ENCODE measurements at places on chromosomes 2 and 18.

DNA sequence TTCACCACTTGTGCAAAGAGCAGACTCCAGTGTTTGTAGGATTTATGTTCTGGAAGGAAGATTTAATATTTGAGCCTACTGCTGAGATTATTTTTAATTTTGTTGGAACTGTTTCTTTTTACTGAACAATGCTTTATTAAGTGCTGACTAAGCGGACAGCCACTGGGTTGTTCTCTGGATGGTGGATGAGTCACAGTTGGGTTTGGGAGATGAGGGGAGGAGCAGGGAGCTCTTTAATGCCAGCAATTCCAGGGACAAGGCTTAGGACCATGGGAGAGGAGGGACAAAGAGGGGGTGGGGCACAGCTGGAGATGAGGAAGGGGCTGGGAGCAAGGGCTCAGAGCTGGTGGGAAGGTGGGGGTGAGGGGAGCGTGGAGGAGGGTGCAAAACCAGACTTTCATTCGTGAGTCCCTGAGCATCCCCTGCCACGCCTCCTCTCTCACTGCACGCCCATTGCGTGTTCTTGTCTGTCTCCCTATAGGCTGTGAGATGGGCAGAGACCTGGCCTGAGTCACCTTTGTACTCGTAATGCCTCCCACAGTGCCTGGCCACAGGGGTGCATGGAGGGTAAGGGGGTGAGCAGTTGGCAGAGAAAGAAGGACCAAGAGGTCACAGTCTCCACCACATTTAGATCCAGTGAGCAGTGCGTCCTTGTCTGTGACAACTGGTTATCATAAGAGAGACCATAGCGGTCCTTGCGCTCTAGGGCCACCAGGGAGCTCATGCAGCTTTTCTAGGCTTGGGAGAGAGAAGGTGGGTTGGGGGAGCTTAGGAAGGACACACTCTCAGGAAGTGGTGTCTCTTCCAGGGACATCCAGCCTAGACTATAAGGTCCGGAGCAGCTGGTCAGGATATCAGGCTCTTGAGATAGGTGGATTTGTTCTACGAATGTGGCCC is 18.4 kb downstream of the SLC4A3 start:
- DNase-seq: peak; percentile 45

GRCh38 chr2:160752475-160753330 is 259.1 kb upstream of the RBMS1 start:
- DNase-seq: no peak

GRCh38 chr2:232385660-232386489 is 7.3 kb downstream of the ALPP start:
- peak; percentile 93 for DNase-seq

- no peak for DNase-seq
Measured at GRCh38 chr18:49876536-49876935, 63.2 kb upstream of the ACAA2 start.

DNA sequence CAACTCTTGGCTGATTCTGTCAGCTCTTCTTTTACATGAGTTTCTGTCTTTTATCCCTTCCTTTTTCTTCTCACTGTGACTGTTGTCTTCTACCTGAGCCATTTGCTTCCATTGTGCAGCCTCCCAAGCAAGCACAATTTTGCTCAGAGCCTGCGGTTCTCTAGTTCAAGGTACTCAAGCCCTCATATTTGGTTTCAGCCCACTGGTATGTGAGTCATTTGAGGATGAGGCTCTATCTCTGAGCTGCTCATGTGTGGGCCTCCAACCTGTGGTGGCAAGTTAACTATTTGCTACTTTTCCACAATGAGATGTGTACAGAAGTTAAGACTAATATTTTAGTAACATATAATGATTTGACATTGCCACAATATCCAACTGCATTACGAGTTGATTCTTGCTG is 183.0 kb downstream of the PHLPP1 start:
- DNase-seq: no peak

DNA sequence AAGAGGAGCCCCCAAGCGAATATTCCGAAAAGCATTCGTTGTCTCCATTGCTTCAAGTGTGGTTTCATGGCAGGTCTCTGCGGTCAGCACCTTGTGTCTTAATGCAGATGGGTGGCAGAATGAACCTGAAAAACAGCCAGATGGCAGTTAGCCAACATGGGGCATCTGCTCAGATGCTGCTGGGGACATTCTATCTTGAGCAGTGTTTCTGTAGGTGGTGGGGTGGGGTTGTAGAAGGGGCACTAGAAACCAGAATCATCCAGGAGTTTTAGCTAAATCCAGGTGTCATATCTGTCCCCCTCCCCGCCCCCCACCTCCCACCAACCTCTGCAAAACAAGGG is 42.1 kb downstream of the ST6GAL2 start:
- no peak for DNase-seq

DNA sequence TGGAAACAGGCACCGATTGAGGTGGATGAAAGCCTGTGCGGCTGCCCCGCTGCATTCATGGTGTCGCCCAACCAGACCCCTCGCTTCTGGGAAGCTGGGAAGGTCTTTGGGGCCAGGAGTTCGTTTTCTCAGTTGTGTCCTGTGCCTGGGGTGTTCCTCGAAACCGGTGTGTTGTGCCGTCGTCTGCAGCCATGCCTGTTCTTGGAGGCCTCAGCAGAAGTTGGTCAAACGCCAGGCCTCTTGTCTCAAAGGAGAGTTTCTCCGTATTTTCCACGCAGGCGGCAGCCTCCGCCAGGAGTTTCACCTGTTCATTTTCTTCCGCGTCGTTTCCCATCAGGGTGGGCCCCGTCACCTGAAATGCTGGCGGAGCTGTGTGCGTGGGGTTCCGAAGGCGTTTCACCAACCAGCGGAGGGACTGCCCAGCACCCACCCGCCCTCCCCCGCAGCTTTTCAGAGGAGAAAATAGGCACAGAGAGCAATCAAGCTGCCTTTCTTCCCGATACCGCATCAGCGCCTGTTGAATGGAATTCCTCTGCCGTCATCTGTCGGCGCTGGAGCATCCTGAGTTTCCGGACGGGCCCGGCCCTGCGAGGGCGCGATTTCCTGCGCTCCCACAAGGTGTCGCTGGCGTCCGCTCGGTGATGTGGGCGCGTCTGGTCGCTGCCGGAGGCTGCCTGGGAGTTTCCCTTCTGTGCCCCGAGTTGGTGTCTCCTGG is 17.0 kb upstream of the NFATC1 start:
- no peak for DNase-seq

GRCh38 chr2:202425036-202425435 is 48.9 kb downstream of the BMPR2 start:
- no peak for DNase-seq

DNA sequence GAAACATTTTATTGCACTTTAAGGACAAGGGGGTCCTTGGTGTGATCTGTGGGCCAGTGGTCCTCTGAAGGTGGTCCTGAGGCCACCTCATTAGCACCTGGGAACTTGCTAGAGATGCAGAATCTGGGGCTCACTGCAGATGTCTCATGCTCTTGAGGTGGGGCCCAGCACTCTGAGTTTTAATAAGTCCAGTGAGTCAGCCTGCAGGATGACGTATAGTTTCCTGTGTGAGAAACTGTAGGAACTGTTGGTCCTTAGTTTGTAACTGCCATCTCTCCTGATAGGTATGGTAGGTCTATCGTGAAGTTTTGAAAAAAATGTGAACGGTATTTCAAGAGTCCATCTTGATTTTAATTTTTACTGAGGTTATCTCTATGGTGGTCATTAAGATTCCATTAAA is 2.8 kb downstream of the TRPM8 start:
- DNase-seq: no peak

DNA sequence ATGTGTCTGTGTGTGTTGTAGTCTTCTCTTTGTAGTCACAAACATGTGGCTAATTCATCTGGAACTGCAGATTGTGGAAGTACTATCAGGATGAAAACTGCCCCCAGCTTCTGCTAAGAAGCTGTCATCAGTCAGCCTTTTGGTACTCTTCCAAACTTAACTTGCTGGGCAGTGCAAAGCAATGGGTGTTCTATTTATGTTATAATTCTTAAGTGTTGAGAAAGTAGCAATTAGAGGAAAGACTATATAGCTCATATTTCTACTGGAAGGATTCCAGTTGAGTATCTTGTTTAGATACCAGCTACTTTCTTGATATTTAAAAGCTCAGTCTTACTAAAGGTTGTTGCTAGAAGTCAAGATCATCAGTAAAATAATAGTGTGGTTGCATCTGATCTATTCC is 52.1 kb downstream of the SLC38A11 start:
- peak; percentile 84 for DNase-seq

DNA sequence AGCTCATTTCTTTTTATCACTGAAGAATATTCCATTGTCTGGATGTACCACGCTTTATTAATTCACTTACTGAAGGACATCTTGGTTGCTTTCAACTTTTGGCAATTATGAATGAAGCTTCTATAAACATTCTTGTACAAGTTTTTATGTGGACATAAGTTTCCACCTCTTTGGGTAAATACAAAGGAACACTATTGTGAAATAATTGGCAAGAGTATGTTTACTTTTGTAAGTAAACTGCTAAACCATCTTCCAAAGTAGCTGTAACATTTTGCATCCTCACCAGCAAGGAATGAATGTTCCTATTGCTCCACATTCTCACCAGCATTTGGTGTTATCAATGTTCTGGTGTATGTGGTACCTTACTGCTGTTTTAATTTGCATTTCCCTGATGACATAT is 15.8 kb upstream of the VWC2L start:
- no peak for DNase-seq

- DNase-seq: no peak
Measured at GRCh38 chr18:63329431-63330145, 10.0 kb upstream of the BCL2 start.

DNA sequence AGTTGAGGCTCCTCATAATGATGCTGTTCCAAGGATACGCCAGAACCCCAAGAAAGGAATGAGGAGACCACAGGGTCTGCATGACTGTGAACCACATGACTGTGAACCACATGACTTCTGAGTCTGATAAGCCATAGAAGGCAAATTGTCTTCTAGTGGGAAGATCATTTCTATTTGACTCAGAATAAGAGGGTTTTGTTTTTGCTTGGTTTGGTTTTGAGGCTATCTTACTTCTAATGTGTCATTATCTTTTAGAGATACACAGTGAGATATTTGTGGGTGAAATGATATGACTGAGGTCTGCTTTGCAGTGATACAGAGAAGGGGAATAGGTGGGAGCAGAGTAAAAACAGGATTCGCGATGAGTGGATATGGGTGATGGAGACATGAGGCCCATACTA is 28.9 kb upstream of the BCL2L11 start:
- DNase-seq: no peak

DNA sequence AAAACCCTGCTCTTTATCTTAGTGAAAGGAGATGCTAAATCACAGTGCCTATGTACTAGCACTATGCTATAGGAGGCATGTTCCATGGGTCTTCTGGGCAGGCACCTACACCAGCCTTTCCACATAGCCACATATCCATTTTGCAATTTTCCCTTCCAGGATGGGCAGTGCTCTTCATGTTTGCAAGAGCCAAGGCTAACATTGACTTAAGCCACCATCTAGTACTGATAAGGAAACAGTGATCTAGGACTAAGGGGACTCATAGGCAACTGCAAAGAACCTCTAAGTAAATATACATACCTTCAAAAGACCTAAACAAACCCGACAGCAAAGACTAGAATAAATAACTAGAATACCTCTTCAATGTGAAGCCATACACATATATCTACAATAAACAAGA is 919.7 kb upstream of the GYPC start:
- no peak for DNase-seq

DNA sequence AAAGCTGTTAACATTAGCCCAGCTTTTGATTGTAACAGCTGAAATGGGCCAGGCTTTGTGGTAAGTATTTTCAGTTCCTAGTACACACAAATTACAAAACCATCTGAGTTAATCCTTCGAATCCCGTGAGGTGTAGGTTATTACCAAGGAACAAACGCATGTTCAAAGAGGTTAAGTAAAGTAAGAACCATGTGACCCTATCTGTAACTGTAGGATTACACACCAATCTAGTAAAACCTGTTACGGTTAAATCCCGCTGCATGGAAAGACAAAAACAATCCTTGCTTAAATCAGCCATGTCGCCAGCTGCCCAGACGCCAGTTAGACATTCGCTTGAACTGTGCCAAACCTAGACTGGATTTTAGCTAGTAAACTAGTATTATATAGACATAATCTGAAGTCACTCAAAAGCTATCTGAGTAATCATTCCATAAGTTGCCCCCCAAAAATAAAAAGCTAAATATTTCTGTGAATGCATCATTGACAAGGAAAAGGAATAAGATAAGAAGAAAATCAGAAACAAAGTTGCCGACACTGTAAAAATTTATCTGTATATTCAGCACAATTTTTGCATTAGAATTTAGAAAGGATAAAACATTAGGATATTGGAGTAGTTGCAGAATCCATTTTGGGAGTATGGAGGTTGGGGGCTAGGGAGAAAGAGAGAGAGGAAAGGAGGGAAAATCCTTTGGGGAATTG is 638.0 kb downstream of the CNTNAP5 start:
- DNase-seq: no peak

DNA sequence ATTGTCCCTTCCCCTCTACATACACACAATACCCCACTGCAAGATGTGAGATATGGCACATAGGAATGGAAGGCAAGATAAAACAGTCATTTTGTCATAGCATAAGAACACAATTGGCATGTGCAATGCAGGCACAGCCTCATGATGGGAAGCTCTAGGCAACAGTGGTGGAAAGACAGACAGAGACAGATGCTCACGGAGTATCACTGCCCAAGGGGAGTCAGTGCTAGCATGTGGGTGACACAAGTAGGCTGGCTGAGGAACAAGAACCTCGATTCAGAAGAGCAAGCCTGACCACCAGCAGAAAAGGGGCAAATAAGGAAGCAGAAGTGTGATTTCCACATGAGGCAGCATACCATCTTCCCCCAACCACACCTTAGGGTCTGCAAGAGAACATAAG is 323.6 kb downstream of the PAX3 start:
- DNase-seq: no peak
